IMR-90 (cell line): ENCODE measurements at places on chromosomes 16 and 17. TPM values are rescaled to one million over a fixed set of nuclear protein-coding genes. Genes with fewer than 3 reads are reported as not detected.

- DNase-seq: no peak
Measured at GRCh38 chr17:70089513-70090148, 14.6 kb downstream of the KCNJ16 start.

DNA sequence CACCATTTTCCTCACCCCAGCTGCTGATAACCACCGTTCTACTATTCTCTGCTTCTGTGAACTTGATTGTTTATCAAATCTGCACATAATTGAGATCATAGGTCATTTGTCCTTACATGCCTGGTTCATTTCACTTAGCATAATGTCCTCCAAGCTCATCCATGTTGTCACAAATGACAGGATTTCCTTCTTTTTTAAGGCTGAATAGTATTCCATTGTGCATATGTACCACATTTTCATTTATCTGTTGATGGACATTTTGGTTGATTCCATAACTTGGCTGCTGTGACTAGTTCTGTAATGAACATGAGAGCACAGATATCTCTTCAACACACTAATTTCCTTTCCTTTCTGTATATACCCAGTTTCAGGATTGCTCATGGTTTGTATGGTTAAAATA lies 225.3 kb upstream of the TBX2 start:
- DNase-seq: no peak

GRCh38 chr17:41734949-41735313 lies 488 bp upstream of the HAP1 start:
- DNase-seq: peak; percentile 6

- DNase-seq: peak; percentile 9
Measured at GRCh38 chr17:73420897-73421296, 109.1 kb upstream of the CDC42EP4 start.

GRCh38 chr17:77877036-77877435 lies 81.5 kb upstream of the TNRC6C start:
- no peak for DNase-seq

GRCh38 chr16:67927131-67927941 lies 4.3 kb downstream of the CTRL start:
- no peak for DNase-seq

- DNase-seq: no peak
Measured at GRCh38 chr17:59331929-59332748, 684 bp downstream of the YPEL2 start.

DNA sequence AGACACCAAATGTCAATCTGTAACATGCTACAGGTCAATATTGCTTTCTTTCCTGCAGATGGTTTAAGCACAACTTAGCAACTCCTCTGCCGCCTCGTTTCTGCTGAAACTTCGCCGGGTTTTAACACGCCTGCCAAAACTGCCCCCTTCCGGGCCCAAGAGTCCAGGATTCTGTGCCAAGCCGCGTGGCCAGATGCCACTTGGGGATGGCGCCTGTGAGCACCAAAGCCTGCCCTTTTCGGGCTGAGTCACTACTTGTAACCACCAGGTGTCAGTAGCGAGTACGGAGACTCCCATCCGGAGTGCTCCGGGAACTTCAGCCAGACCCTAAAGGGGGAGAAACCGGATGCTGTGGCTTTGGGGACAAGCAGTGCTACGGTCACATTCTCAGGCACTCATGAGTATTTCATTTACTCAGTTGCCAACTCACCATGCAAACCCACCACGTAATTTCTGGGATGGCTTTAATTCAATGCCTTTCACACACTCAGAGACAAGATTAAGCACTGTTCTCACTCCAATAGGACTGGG lies 7.8 kb downstream of the PMP22 start:
- peak; percentile 72 for DNase-seq

- DNase-seq: no peak
Measured at GRCh38 chr17:1604831-1605528, 23.7 kb downstream of the SLC43A2 start.

GRCh38 chr17:3879591-3880417 lies 13.0 kb downstream of the CAMKK1 start:
- DNase-seq: no peak

DNA sequence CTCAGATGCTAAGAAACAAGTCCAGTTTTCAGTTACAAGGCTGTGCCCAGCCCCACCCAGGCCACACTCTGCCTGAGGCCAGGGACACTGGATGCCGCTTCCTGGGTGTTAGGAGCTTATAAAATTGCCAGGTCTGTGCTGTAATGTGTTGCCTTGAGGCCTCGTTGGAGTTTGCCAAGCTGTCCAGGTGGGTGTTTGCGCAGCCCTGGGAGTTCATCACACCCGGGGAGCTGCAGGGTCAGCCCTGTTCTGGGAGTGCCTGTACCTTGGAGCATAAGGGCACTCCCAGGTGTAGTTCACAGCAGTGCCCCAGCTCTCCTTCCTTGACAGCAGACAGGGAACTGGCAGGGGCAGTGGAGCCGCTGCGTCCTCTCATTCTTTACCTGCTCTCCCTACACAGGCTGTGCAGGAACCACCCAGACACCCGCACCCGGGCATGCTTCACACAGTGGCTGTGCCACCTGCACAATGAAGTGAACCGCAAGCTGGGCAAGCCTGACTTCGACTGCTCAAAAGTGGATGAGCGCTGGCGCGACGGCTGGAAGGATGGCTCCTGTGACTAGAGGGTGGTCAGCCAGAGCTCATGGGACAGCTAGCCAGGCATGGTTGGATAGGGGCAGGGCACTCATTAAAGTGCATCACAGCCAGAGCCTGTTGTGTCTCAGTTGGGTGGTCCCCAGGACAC lies 1.6 kb downstream of the GFER start:
- DNase-seq: no peak

DNA sequence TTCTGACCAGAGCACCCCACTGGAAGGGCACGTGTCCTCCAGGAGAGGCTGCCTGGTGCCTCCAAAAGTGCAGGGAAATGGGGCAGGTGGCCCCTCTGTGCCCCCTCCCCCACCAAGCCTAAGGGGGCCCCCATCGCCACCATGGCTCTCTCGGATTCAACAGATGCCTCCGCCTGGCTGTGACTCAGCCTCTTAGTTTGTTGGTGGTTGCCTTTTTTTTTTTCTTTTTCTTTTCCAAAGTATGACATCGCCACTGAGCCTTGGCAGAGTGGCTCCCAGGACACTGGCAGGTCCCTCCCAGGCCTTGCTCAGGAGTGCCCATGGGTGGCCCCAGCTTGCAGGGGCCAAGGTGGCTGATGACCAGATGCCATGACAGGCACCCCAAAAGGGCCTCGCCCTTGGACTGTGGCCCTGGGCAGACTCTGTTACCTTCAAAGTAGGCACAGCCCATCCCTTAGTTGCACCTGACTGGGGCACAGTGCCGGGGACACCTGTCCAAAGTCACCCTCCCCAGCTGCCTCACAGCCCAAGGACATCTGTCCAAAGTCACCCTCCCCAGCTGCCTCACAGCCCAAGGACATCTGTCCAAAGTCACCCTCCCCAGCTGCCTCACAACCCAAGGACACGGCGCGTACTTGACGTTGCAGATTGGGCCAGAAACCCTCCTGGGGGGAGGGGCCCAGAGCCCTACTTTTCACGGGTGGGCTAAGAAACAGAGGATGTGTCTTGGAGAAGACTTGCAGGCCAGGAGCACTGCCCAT lies 29.6 kb downstream of the NPTX1 start:
- peak; percentile 58 for DNase-seq

GRCh38 chr17:42317266-42317845 lies 29.1 kb downstream of the STAT5A start:
- DNase-seq: no peak

DNA sequence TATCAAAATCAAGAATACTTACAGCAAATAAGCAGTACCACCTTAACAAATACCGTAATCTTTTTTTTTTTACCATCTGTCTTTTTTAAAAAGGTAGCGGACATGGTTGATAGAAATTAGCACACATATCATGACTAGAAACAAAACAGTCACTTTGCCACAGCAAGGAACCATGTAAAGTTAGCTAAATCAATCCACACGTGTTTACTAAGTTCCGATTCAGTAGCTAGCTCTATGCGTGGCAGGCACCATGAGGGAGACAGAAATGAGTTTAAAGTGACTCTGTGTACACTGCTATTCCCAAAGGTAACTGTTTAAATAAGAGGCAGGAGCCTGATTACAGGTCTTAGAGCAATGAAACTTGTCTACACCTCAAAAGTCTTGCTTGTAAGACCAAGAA lies 108.6 kb downstream of the XYLT1 start:
- DNase-seq: no peak

DNA sequence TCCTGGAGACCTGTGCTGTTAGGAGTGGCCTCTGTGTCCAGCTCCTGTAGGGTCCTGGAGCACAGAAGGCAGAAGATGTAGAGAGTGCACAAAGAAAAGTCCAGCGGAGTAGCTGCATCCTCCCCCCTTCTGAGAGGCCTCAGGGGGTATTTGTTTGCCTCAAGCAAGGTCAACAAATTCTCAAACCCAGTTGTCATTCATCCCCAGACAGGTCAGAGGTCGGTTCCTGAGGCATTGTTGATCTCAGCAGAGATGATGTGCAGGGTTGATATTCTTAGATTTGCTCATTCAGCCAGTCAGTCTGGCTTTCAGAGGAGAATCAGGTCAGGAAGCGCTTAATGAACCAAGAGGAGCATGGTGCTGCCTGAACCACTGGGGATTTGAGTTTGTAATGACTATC lies 8.3 kb upstream of the RBFOX1 start:
- no peak for DNase-seq

DNA sequence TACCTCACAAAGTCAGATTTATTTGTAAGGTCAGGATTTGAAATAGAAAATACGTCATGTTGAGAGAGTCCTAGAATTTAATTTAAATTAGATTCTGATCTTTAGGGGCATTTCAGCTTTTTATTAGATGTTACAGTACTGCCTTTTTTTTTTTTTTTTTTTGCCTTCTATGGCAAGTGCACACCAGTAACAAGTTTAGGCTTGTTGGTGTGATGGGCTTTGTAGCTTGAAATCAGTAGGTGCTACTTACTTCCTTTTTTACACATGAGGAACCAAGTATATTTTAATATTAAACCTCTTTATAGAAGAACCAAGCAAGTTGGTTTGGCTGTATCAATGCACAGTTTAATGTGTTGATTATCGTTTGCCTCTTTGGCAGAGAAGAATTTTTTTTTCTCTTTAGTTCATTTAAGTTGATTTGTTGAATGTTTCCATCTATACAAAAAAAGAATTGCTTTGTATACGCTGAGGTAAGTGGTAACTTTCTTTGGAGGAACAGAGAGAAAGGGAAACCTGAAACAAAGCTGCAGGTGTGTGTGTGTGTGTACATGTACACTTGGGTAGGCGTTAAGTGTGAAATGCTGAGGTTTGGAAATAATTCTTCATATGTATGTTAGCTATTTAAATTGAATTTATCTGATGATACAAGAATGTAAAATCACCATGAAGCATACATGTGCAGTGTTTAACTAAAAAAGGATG lies 15.7 kb downstream of the RBL2 start:
- no peak for DNase-seq

DNA sequence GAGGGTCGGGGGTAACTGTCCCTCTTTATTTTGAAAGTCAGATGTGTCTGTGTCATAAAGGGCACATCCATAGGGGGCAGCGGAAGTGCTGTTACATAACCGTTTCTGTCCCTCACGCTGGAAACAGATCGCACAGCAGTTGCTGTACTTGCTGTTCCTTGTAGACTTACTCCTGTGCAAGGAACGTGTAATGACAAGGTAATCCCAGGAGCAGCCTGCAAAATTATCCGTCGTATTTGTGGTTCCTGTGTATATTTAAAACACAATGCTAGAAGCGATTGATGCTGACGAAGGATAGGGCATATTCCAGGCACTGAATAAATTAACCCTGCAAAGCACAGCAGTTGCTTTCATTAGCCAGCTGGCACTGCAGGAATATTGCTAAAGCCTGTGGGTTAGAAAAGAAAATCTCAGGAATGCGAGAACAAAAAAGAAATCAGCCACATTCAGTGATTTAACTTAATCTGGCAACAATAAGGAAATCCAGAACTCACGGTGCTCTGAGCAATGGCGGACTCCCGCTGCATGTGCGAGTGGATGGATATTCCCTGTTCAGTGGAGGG lies 76.2 kb downstream of the SPECC1 start:
- no peak for DNase-seq

DNA sequence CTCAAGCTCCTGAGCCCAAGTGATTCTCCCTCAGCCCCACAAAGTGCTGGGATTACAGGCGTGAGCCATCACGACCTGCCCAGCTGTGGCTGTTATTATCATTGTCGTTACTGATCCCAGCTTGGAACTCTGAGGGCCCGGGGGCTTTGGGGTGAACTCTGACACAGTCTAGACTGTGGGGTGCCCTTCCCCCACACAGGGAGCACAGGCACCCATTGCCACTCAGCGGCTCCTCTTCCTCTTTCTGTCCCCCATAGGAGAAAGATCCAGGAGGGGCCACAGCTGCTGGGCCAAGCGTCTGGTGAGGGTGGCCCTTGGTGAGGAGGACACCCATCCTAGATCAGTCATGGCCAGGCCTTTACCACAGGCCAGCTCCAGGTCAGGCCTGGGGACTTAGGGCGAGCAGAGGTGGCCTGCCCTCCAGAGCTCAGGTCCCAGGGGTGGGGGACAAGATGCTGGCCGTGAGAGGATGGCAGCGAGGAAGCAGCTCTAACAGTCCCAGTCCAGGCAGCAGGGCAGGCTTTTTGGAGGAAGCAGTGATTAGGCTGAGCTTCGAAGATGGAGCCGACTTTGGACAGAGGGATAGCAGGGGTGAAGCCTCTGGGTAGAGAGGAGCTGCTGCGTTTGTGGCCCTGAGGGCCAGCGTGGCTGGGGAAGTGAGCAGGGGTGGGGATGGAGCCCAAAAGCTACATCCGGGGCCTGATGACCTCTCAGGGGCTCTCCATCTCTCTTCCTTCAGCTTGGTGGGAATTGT lies 24.7 kb downstream of the TMEM235 start:
- no peak for DNase-seq

- DNase-seq: no peak
Measured at GRCh38 chr17:35016369-35016768, 36.1 kb downstream of the LIG3 start.

DNA sequence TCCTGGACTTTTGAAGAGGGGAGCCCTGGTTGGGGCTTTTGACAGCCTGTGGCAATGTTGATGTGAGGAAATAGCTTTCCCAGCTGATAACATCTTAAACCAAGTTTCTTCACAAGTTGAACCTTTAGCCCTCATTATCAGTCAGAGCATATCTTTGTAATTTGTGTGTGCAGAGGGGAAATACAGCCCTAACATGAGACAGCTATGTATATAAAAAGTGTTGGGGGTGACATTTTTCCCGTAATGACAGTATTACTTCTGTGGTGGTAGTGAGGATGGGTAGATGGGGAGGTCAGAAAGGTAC lies 221.1 kb downstream of the FTO start:
- DNase-seq: no peak

- peak; percentile 54 for DNase-seq
Measured at GRCh38 chr17:47978324-47978723, 7.4 kb downstream of the CDK5RAP3 start.

- no peak for DNase-seq
Measured at GRCh38 chr16:55938126-55938525, 63.0 kb upstream of the CES5A start.

GRCh38 chr16:4945560-4946502 lies 8.9 kb upstream of the PPL start:
- no peak for DNase-seq

GRCh38 chr17:34997355-34997862 lies 17.1 kb downstream of the LIG3 start:
- peak; percentile 87 for DNase-seq

- DNase-seq: peak; percentile 56
Measured at GRCh38 chr16:87855852-87856715, 13.2 kb downstream of the SLC7A5 start.

- peak; percentile 15 for DNase-seq
Measured at GRCh38 chr17:17051791-17052461, 9.7 kb downstream of the MPRIP start.

FN3K gene
- total RNA-seq: 0.83 and 0.90 TPM in 2 replicates

SMIM36 gene
- not detected in 2 replicates for total RNA-seq

SLC13A2 gene
- total RNA-seq: not detected in 2 replicates

CTF1 gene
- total RNA-seq: 0.18 and 0.56 TPM in 2 replicates

KRT33B gene
- total RNA-seq: 0.18 and 0.28 TPM in 2 replicates

CFDP1 gene
- 15.6 and 32.5 TPM in 2 replicates for total RNA-seq

HOXB8 gene
- total RNA-seq: 0.54 and 0.56 TPM in 2 replicates

CCL7 gene
- 0.18 and 0.28 TPM in 2 replicates for total RNA-seq

ATP6V0D1 gene
- 112 and 128 TPM in 2 replicates for total RNA-seq
